A549 treated with AZD2906 at 1 μM for 4 hours (cell line): ENCODE measurements at places on chromosomes 11 and 22. TPM values are rescaled to one million over a fixed set of nuclear protein-coding genes. Genes with fewer than 3 reads are reported as not detected.

Gene MYEOV
- total RNA-seq = 119 to 131 TPM (median 123 TPM) in 5 replicates

Gene TSPAN18
- 3.1 to 4.4 TPM (median 3.5 TPM) in 5 replicates for total RNA-seq

Gene MRGPRE
- total RNA-seq = 0.07 to 0.28 TPM (median 0.08 TPM) in 5 replicates

Gene TENM4
- total RNA-seq = 0.07 to 0.30 TPM (median 0.11 TPM) in 5 replicates

Gene PRRG4
- 1.8 to 2.3 TPM (median 2.0 TPM) in 5 replicates for total RNA-seq

Gene LSP1
- total RNA-seq = 1.6 to 2.3 TPM (median 1.8 TPM) in 5 replicates

Gene CNTN5
- not detected in 5 replicates for total RNA-seq

Gene LMO2
- total RNA-seq = 0.37 to 0.78 TPM (median 0.58 TPM) in 5 replicates

Gene P2RY6
- total RNA-seq = 3.4 to 7.0 TPM (median 5.6 TPM) in 5 replicates

Gene SLC17A6
- total RNA-seq = not detected in 5 replicates

Gene CARD18
- total RNA-seq = not detected in 5 replicates

Gene OR8A1
- not detected in 5 replicates for total RNA-seq

Gene TSGA10IP
- not detected in 5 replicates for total RNA-seq

Gene PHF21B
- total RNA-seq = 0.81 to 1.2 TPM (median 0.87 TPM) in 5 replicates

Gene OR52E5
- total RNA-seq = not detected in 5 replicates

Gene NNMT
- 296 to 388 TPM (median 380 TPM) in 5 replicates for total RNA-seq

Gene PLAAT2
- total RNA-seq = 0.68 to 1.2 TPM (median 0.77 TPM) in 5 replicates

Gene GLYATL1
- total RNA-seq = not detected in 5 replicates

Gene SMPD1
- total RNA-seq = 8.9 to 11.8 TPM (median 10.5 TPM) in 5 replicates

Gene SMIM38
- total RNA-seq = 0.05 to 0.06 TPM (median 0.05 TPM) in 4 of 5 replicates, not detected in the other

Gene OR8D1
- total RNA-seq = not detected in 5 replicates

Gene OR5A1
- total RNA-seq = not detected in 5 replicates

Gene MED17
- 20.7 to 23.6 TPM (median 21.6 TPM) in 5 replicates for total RNA-seq

Gene ABCC8
- total RNA-seq = 10.1 to 15.6 TPM (median 11.7 TPM) in 5 replicates

Gene CD3D
- total RNA-seq = not detected in 5 replicates

Gene OR52E1
- not detected in 5 replicates for total RNA-seq

Gene C11orf16
- not detected in 5 replicates for total RNA-seq

Gene C11orf86
- total RNA-seq = 42.7 to 73.3 TPM (median 62.7 TPM) in 5 replicates

Gene CRYBB2
- total RNA-seq = 0.07 TPM in 1 of 5 replicates, not detected in the others

Gene TMEM121B
- total RNA-seq = 0.11 to 0.24 TPM (median 0.15 TPM) in 5 replicates

Gene ADM2
- 0.41 to 0.63 TPM (median 0.57 TPM) in 5 replicates for total RNA-seq

Gene HEPACAM
- total RNA-seq = not detected in 5 replicates

Gene HTR3B
- total RNA-seq = not detected in 5 replicates

Gene ZBTB16
- 1.2 to 2.0 TPM (median 1.7 TPM) in 5 replicates for total RNA-seq

Gene PTPN5
- 0.01 to 0.06 TPM (median 0.06 TPM) in 3 of 5 replicates, not detected in the others for total RNA-seq

Gene PANX2
- total RNA-seq = 5.3 to 6.6 TPM (median 5.8 TPM) in 5 replicates

Gene TMEM86A
- total RNA-seq = 0.18 to 0.38 TPM (median 0.32 TPM) in 5 replicates

Gene BTG4
- total RNA-seq = 0.10 to 0.23 TPM (median 0.18 TPM) in 4 of 5 replicates, not detected in the other

Gene PKP3
- total RNA-seq = 30.1 to 40.1 TPM (median 38.2 TPM) in 5 replicates

Gene APIP
- total RNA-seq = 22.4 to 26.8 TPM (median 24.1 TPM) in 5 replicates

Gene OR56A1
- total RNA-seq = not detected in 5 replicates

Gene OOSP2
- total RNA-seq = not detected in 5 replicates

Gene NRIP3
- 0.53 to 1.2 TPM (median 0.65 TPM) in 5 replicates for total RNA-seq

Gene CECR2
- 0.07 to 0.16 TPM (median 0.10 TPM) in 5 replicates for total RNA-seq

Gene ACRV1
- 0.12 TPM in 1 of 5 replicates, not detected in the others for total RNA-seq

Gene PAAF1
- total RNA-seq = 10.6 to 13.0 TPM (median 12.1 TPM) in 5 replicates

Gene SERHL2
- 0.17 to 0.45 TPM (median 0.28 TPM) in 5 replicates for total RNA-seq

Gene OR52I2
- total RNA-seq = not detected in 5 replicates

Gene KRTAP5-2
- not detected in 5 replicates for total RNA-seq

Gene TBCEL
- 5.3 to 7.1 TPM (median 5.8 TPM) in 5 replicates for total RNA-seq

Gene KREMEN1
- total RNA-seq = 3.4 to 4.8 TPM (median 4.5 TPM) in 5 replicates

Gene ZP1
- total RNA-seq = 0.09 to 0.69 TPM (median 0.13 TPM) in 5 replicates

Gene SCARF2
- 0.75 to 1.4 TPM (median 1.1 TPM) in 5 replicates for total RNA-seq

Gene PRAME
- 90.0 to 109 TPM (median 99.8 TPM) in 5 replicates for total RNA-seq

Gene HBB
- 0.24 TPM in 1 of 5 replicates, not detected in the others for total RNA-seq

Gene RFPL3
- total RNA-seq = not detected in 5 replicates
